Activated naive CD4-positive, alpha-beta T cell treated with anti-CD3 and anti-CD28 coated beads, Interleukin-2, amount 50 U/mL, for 16 hours (primary cell): ENCODE measurements at places on chromosomes 1 and 21.
A peak's percentile ranks its signal among the peaks of the same experiment; 100 is the strongest.

DNA sequence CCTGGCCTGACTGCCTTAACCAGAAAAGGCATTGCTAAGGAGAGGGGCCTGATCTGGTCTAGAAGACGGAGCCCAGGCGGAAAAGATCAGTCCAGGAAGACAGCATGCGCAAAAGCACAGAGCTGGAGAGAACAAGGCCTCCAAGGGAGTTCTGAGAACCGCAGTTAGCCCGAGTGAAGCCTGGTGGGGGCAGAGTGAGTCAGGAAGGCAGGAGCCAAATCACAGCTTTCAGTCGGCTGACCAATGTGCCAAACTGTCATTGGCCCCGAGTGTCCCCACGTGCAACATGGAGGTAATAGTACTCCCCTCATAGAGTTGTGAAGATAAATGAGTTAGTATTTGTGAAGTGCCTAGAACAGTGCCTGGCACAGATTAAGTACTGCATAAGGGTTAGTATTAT is 1.2 kb upstream of the TSPAN2 start:
- no peak for DNase-seq

GRCh38 chr1:169959686-169960085 is 66.0 kb upstream of the SCYL3 start:
- DNase-seq, result no peak

- DNase-seq, result no peak
These were observed 155.6 kb downstream of the PLPP3 start for GRCh38 chr1:56423716-56424115.

GRCh38 chr1:21898326-21899200 is 38.5 kb downstream of the HSPG2 start:
- DNase-seq, result no peak

- DNase-seq, result no peak
These were observed 100.0 kb upstream of the SLC25A33 start for GRCh38 chr1:9439074-9439761.

DNA sequence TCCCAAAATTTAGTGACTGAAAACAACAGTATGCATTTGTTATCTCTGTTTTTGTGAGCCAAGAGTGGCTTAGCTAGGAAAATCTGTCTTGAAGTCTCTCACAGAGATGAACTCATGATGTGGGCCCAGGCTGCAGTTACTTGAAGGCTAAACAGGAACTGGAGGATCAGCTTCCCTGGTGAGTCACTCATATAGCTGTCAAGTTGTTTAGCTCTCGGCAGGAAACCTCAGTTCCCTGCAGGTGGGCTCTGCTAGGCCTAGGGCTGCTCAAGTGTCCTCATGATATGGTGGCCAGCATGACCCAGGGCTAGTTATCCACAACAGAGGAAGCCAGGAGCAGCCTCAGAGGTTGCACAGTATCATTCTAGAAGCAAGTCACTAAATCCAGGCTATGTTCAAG is 30.2 kb upstream of the DDX59 start:
- DNase-seq, result no peak

GRCh38 chr1:13597166-13597565 is 13.5 kb downstream of the PDPN start:
- no peak for DNase-seq

DNA sequence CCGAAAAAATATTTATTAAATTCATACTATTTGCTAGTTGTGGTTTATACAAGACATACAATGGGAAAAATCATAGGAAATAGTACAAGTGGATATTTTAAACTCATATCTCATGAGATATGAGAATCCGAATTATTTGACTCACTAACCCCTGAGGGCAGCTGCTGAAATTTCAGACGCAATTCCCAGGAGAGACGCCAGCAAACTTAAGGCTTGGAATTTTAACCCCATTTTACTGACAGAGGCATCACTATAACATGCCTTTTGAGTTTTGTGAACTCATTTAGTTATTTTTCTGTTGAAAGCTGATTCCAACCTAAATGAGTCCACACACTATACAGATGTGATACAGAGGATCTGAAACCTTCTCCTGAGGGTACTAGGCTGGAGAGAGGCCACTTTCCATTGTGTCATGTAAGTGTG is 5.9 kb upstream of the MROH9 start:
- DNase-seq, result no peak

DNA sequence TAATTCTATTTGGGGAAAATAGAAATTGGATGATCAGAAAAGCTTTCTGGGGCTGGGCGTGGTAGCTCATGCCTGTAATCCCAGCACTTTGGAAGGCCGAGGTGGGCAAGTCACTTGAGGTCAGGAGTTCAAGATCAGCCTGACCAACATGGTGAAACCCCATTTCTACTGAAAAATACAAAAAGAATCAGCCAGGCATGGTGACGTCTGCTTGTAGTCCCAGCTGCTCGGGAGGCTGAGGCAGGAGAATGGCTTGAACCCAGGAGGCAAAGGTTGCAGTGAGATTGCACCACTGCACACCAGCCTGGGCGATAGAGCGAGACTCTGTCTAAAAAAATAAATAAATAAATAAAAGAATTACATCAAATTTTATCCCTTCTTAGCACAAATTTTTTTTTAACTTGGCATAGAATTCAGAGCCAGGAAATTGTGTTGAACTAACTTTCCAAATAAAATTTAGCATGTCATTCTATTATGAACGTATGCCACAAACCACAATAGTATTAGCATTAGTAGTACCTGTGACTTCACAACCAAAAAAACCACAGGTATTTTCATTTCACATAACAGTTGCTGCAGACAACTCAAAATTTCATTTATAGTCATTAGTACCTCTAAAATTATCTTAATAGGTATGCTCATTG is 4.5 kb upstream of the ANKRD13C start:
- no peak for DNase-seq

- DNase-seq, result no peak
These were observed 215.5 kb upstream of the VAMP3 start for GRCh38 chr1:7555391-7556185.

- DNase-seq, result no peak
These were observed 54.1 kb downstream of the ATP2B4 start for GRCh38 chr1:203680765-203681164.

GRCh38 chr1:93960641-93961147 is 51.5 kb upstream of the GCLM start:
- no peak for DNase-seq

- no peak for DNase-seq
These were observed 7.7 kb downstream of the PRAMEF1 start for GRCh38 chr1:12798911-12799310.

DNA sequence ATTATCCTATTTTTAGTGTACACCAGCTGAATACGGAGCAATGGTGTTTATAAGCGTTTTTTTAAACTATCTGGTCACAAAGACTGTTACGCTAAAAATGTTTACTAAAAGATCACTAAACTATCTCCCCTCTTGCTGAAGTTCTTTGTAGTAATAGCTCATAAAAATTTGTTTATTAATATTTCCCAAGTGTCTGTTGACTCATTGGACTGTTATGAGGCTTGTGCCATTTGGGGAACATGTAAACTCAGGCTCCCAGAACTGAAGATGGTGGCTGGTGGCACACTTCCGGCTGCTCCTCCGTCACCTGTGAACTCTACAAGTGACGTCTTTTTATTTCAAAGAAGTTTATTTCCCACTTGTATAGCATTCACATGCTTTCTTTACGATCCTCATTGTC is 46.3 kb downstream of the AIDA start:
- no peak for DNase-seq

- DNase-seq, result no peak
These were observed 156.0 kb downstream of the GLUL start for GRCh38 chr1:182235604-182235951.

DNA sequence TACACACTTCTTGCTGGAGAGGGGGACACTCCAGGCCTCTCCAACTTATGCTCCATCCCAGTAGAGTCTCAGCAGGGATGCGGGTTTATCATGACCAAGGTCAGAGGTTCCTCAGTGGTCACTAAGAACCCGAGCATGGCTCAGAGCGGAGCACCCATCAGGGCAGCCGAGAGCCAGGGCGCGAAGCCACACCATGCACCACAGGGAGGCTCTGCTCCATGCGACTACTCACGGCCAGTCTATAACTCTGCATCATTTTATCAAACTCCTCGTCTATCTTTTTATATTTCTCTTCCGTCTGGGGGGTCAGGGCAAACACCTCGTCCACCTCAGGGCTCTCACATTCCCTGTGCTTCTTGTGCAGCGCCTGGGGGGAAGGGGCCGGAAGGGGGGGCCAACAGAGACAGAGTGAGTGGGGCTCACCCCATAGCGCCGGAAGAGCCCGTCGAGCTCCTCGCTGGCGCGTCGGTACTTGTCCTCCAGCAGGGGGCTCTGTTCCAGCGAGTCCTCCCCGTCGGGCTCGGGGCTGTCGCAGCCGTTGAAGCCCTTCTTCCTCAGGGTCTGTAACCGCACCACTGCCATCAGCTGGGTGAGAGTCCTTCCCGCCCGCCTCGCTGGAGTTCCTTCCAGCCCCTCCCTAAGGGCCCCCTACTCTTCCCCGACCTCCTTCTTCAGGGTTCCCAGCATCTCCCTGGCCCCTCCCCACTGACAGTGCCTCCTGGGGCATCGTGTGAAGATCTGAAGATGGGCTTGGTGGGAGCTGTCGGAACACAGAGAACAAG is 20.0 kb downstream of the MEF2D start:
- peak; percentile 79 for DNase-seq

DNA sequence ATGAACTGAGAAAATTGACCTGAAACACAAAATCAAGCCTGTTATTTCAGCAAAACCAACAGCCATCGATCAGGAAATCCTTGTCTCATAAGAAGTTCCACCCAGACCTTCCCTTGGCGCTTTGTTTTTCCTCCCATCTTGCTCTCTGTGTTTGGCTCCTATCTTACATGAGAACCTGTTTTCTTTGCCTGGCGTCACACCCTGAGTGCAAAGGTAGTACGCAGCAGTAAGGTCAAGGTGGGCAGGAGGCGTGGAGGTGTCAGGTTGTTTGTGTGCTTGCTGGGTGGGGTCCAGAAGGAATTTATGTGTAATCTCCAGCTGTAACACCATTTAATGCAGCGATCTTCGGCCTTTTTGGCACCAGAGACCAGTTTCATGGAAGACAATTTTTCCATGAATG is 50.5 kb downstream of the C1orf21 start:
- no peak for DNase-seq

DNA sequence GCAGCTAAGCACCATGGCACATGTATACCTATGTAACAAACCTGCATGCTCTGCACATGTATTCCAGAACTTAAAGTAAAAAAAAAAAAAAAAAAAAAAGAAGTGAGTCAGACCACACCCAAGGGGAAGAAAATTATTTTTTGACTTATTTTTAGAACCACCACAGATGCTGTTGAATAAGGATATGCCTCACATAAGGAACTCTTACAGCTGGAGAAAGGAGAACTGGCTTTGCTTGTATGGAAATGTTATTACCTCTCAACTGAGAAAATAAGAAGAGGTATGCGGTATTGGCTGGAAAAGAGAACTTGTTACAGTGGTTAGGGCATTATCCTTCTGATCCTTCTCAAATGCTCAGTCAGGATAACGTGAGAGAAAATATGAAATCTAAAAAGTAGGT is 27.5 kb upstream of the FCER1A start:
- DNase-seq, result no peak

DNA sequence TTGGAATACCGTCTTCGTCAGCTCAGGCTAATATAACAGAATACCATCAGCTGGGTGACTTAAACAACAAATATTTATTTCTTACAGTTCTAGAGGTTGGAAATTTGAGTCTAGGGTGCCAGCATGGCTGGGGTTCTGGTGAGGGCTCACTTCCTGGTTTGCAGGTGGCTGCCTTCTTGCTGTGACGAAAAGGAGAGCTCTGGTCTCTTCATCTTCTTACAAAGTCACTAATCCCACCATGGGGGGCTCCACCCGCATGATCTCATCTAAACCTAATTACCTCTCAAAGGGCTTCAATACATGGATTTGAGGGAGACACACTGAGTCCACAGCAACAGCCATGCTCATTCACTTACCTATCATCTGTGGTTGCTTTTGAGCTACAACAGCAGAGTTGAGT is 78.3 kb downstream of the PSMG1 start:
- DNase-seq, result no peak

- DNase-seq, result no peak
These were observed 251.0 kb downstream of the PTPRU start for GRCh38 chr1:29487291-29487690.

GRCh38 chr1:30138891-30139290 is 584.5 kb downstream of the MATN1 start:
- DNase-seq, result no peak

- peak; percentile 21 for DNase-seq
These were observed 59.9 kb downstream of the VANGL2 start for GRCh38 chr1:160460214-160460642.

DNA sequence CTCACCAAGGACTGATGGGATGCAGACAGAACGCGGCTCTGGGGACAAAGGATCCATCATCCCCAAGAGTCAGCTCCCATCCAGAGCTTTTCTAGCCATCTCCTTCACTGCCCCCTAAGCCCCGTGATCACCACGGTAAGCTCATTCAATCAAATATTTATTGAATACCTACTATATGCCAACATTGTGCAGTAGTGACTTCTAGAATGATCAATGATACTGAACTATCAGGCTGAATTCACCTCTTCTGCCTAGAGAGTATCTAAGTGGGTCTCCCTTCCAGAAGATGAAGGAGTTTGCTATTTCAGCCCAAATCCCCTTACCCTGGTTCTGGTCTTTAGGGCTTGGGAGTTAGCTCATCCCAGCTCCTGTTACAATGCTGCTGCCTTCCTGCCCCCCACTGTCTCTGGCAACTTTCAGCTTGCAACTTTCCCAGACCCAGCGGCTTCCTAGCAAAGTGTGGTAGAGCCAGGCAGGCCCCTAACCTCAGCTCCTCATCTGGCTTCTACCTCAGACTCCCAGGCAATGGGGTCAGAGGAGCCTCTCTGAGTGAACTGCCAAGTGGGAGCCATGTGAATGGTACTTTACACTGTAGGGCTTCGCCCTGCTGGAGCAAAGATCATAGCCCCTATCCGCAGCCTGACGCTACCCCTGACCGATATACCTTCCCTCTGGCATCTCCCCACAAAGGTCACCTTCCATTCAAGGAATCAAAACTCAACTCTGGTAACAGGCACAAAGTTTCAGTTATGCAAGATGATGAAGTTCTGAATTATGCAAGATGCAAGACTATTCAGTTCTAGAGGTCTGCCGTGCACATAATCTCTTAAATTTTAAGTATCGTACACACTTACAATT is 20.9 kb downstream of the TMEM53 start:
- no peak for DNase-seq

DNA sequence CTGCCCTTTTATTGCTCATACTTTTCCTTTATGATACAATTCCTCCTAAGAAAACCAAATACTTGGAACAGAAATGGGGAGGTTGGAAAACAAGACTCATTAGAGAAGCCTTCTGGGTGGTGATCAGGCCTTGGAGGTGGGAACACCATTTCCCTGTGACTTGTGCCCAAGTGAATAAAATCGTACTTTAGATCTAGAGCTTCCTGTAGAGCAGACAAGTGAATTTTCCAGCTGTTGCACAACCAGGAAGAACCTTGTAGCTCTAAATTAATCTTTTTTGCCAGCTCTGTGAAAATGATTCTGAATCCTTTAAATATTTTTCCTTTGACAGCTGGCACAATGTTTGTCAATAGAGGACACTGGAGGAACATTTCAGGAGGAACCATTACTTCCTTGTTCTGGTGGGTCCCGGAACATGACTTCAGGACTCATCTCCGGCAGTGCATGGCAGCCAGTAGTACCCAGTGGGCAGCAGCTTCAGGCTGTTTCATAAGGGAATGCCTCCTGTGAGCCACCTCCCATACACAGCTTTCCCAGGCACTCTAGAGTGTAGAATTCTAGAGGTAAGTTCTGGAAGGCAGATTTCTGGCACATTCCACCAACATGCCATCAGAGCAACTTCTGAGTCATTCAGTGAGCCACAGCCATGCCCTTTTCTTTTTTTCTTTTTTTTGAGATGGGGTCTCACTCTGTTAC is 5.5 kb upstream of the SNAPIN start:
- DNase-seq, result no peak
